Stimulated activated CD4-positive, alpha-beta T cell treated with anti-CD3 and anti-CD28 coated beads, Interleukin-1b, Interleukin-23, amount 100 ng/mL, for 1 hour (primary cell): ENCODE measurements at places on chromosomes 3 and 15.

GRCh38 chr3:106728315-106729098 is 648.7 kb upstream of the CCDC54 start:
- no peak for DNase-seq

DNA sequence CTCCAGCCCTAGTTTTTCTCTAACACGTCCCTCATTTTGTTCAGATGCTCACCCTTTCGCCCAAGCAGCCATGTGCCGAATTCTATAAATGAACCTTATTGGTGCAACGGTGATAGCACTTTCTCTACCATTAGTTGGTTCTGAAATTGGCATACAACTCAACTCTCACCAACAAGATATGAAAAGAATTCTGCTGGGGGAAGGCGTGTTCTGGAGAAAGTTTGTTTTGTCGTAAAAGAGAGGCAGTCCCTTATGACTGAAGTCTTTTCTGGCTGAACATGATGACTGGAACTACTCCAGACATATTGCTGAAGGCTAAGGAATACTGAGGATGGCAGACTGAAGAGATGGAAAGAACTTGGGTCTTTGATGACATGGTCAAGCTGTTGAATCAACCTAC is 91.8 kb upstream of the UBE2E2 start:
- no peak for DNase-seq

DNA sequence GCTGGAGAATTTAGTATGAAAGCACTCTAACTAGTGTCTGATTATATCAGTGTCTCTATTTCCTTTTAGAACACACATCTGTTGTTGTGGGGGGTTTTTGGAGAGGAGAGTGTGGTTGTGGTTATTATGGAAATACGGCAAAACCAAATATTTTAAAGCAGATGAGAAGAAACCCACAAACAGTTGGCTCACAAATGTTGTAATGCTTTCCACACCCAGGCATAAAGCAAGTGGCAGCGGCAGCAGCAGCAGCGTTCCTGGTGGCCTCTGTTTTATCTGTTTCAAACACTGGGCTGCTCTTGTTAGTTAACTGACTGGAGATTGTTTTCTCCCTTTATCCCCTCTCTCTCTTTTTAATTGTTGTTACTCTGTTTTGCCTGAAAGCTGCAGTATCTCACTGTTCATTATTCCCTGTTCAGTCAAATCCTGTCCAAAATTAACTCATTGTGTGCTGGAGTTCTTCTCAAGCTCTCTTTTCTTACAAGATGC is 1045.5 kb upstream of the NR2F2 start:
- DNase-seq = no peak

- DNase-seq = no peak
Observed at GRCh38 chr15:47184003-47184907, 533.0 kb upstream of the SEMA6D start.
